ENCODE measurements at places on chromosomes 7 and 10.

GRCh38 chr10:132313305-132313704 lies 5.6 kb upstream of the STK32C start:
- no peak for DNase-seq

- DNase-seq, result no peak
Observed at GRCh38 chr10:3484306-3485056, 300.5 kb downstream of the KLF6 start.

- peak; percentile 59 for DNase-seq
Observed at GRCh38 chr7:152735443-152736004, 24.0 kb upstream of the ACTR3B start.

GRCh38 chr7:44607141-44608068 lies 978 bp downstream of the OGDH start:
- no peak for DNase-seq

DNA sequence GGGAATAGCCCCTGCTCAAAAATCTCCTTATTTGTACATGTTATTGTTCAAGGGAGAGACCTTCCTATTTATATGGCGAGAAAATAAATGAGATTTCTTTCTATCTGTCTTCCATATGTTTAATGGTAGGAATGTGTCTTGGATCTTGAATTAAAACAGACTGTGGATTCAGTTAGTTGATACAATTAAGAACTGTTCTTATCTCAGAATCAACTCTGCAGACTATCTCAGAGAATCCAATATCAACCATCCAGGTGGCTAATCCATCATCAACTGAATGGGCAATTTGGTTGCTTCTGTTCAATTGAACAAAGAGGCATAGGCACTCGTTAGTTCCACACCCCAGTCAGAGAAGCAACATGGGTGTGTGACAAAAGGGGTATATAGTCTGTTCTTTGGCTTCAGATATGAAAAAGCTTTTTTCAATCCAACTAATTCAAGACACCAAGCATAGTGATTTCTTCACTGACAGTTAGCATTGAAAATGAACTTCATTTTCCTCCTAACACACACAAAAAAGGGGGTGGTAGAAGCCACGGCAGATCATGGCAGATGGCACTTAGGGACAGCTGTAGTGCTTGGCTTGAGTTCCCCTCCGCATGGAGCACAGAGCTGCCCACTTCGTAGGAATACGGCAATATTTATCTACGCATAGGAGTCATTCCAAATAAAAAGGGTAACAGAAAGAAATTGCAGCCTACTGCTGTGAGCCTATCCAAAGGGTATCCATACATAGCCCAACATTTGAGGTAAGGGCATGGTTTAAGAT lies 135.9 kb downstream of the KIAA1217 start:
- DNase-seq, result no peak

GRCh38 chr10:97490592-97490991 lies 7.6 kb downstream of the MMS19 start:
- no peak for DNase-seq

DNA sequence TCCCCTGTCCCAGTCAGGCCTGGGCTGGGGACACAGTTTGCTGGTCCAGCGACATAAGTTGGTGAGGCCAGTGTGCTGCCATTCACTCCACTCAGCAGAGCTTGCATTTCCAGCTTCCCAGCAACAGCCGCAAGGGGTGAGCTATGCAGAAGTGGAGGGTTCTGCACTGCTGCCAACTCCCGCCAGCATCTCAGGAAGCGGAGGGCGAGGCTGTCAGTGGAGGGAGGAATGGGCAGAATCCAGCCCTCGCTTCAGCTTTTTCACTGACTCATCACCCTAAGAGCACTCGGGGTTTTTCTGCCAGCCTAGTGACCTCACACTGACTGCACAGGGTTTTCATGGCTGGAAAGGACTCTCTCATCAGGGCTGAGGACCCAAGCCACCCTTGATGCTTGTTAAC lies 625.1 kb upstream of the MKI67 start:
- no peak for DNase-seq

- DNase-seq, result no peak
Observed at GRCh38 chr7:33091111-33091531, 18.1 kb downstream of the RP9 start.

GRCh38 chr7:3309140-3309539 lies 8.1 kb downstream of the SDK1 start:
- DNase-seq, result no peak

DNA sequence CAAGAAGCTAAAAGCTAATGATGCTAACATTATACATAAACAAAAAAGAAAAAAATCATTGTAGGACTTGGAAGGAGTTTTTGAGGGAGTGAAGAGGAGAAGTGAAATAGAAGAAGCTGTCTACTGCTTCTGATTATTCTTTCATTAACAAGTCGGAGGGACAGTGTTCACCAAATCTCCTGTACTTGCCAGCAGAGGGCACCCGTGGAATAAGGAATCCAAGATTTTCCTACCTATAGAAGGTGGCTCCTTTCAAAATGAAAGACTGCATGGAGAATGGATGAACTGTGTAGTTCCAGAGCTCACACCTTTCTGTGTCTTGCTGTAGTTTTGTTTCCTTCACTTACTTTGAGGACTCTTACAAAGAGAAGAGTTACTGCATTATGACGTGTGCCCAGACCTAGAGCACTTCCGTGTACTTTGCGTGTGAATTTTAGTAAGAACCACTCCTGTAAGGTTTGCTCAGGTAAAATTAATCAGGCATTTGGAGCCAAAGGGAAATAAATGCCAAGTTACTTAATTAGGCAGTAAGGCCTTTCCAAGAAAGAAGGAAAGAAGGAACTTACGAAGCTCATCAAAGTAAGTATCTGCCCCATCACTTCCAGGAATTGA lies 145.1 kb downstream of the SEMA3D start:
- peak; percentile 91 for DNase-seq

DNA sequence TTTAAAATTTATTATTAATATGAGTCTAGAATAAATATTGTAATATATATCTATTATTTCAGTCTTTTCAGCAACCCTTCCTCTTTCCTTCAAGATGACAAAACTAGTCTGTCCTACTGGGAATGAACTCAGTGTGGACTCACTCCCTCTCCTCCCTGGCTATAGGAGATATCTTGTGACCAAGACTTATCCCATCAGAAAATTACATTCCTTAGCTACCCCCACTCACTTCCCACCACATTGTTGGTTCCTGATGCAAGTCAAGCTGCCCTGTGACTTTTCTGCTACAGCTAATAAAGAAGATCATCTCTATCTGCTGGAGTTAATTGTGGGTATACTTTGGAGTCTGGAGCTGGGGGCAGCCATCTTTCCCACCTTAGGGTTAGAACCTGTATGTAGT lies 28.0 kb upstream of the MCU start:
- DNase-seq, result no peak

DNA sequence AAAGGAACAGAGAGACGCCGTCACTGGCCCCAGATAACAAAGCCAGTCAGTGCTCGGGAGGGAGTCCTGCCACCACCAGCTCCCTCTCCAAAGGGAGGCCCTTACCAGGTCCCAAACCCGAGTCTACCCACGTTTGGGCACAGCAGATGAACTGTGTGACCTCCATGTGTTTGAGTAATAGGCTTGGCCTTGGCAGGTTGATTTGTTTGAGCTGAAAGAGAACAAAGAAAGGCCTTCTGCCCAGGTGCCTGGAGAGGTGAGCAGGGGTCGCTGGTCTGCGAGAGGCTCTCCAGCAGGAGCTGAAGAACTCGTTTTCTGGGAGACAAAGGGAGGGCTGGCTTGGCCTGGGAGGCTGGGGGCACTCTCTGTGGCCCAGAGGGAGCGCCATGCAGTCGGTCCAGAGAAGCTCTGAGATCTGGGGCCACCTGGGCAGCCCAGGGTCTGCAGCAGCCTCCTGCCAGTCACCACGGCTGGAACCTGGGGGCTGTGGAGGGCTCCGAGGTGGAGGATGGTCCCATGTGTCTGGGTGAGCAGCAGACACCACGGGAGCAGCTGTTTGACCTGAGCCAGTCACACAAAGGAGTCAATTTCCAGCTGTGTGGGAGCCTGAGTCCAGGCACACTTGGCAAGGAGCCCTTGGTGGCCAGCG lies 99.7 kb downstream of the PAXIP1 start:
- DNase-seq, result no peak

DNA sequence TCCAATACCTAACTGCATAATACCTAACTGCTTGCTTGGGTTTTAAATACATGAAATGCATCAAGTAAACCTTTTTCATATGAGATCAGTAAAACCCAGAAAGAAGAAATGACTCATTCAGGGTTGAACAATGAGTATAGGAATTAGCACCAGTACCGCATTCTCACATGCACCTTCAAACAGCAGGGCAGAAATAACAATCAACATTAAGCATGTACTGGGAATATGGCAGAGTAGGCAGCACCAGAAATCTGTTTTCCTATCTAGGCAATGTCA lies 850.3 kb upstream of the SORCS1 start:
- DNase-seq, result no peak

DNA sequence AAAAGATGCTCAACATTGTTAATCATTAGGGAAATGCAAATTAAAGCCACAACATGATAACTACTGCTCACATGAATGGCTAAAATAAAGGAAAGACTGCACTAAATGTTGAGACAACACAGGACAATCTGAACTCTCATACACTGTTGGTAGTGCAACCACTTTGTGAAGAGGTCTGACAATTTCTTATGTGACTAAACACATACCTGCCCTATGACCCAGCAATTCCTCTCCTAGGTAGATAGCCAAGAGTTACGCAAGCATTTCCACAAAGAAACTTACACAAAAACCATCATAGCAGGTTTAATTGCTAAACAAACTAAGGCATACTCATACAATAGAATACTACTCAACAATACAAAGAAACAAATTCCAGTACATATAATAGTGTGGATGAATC lies 41.8 kb upstream of the HERPUD2 start:
- no peak for DNase-seq

- no peak for DNase-seq
Observed at GRCh38 chr10:11142777-11143176, 125.1 kb downstream of the CELF2 start.

DNA sequence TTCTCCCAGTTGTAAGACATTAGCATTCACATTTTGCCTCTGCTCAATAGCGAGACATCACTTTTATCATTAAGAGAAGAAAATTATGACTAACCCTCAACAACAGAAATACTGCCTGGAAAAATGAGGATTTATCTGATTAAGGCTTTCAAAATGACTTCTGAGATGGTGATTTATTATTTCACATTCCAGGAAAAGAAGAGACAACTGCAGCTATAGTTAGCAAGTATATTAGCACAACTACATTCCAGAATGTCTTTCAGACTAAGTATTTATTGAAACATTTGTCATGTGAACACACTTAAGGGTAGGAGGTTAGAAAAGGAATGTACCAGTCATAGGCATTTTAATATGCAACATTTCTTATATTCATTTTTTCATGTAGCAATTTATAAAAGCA lies 162.0 kb downstream of the IQUB start:
- DNase-seq, result no peak

Data from endodermal cell (in vitro differentiated cells).